ENCODE measurements at places on chromosomes 7 and 10.

- DNase-seq = no peak
Measured at GRCh38 chr10:75021379-75022249, 89.8 kb upstream of the SAMD8 start.

GRCh38 chr7:70915067-70915466, 216.9 kb upstream of the GALNT17 start:
- DNase-seq = no peak

DNA sequence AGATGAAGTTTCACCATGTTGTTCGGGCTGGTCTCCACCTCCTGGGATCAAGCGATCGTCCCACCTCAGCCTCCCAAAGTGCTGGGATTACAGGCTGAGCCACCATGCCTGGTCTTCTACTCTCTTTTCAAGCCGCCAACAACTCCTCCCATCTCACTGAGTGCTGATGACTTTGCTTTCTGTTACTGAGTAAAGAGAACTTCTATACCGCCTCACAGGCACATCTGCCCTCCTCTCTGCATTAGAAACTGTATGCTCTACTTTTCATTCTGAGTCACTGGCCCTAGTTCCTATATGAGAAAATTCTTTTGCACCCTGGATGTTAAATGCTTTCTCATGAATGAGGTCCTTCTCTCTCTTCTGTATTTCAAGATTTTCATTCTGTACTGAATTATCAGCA, 2.2 kb upstream of the ZNF239 start:
- DNase-seq = no peak

DNA sequence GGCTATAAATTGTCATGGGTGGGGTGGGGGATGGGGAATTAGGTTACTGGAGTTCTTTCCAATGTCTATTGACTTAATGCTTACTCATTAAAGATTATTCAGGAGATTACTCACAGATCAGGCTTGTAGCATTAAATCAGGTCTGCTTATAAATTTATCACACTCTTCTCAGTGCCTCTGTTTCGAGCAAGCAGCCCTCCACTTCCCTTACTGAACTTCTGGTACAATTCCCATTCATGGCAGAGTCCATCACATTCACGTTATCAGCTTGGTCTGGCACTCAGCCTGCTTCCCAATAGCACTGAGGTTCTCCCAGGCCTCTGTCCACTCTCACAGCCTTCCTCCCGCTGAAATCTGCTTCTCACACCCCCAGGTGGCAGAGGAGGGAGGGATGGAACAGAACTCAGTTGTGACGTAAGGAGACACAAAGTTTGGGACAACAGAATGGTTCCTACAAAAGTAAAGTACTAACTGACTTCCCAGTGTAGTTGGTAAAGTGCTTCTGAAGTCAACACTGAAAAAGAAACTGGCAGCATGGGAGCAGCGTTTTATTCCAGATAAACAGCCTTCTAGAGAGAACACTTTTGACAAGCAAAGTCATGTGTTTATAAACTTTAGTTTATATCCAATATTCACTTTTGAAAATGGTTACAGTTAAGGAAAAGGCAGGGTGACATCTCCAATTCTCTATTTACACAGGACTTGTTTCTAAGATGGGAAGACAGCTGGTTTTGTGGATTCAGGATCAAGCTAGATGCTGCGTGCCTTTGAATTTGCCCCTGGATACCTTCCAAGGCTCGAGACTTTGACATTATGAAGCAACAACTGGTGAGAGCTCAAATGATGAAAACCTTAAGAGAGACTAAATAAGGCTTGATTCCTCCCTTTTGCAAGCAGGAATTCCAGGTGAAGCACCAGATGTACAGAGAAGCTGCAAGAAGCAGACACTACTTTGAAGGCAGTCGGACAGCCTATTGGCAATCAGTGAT, 81.4 kb downstream of the ATXN7L1 start:
- DNase-seq = no peak

DNA sequence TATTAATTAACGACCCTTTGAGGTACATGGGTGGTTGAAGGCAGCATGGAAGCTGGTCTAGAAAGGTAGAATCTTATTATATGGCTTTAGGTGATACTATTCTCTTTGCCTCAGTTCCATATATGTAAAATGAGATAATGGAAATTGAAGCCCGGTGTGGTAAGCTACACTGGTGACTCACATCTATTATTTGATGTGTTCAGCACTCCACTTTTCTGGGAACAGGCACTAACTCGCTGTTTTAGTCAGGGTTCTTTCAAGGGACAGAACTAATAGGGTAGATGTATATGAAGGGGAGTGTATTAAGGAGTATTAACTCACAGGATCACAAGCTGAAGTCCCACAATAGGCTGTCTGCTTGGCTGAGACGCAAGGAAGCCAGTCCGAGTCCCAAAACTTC, 4.4 kb upstream of the TRUB1 start:
- DNase-seq = no peak
